ENCODE measurements at places on chromosomes 13 and 19.

DNA sequence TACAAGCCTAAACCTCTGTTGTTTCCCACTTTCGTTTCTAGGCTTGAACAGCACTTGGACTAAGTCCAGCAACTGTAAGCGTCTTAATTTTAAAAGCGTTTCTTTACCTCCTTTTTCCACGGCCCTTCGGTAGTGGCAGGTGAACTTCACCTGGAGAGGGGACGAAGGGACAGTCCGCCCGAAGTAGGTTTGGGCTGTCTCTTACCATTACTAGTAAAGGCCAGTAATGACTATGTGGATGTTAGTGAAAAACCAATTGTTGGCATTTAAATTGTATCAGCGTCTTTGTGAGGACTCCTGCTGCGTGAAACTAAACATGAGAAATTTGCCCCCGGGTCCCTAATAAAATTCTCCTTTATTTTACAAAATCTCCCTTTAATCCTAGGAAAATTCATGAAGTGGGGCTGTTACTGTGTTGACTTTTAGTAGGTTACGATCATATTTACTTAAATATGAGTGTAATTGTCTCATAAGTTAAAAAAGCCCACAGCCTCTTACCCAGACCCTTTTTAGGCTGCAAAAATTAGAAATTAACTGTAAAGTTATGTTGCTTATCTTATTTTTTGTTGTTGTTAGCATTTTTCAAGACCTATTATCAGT is 983 bp downstream of the ITM2B start:
- DNase-seq: peak; percentile 77

GRCh38 chr13:41859565-41859964 is 101.3 kb downstream of the VWA8 start:
- no peak for DNase-seq

DNA sequence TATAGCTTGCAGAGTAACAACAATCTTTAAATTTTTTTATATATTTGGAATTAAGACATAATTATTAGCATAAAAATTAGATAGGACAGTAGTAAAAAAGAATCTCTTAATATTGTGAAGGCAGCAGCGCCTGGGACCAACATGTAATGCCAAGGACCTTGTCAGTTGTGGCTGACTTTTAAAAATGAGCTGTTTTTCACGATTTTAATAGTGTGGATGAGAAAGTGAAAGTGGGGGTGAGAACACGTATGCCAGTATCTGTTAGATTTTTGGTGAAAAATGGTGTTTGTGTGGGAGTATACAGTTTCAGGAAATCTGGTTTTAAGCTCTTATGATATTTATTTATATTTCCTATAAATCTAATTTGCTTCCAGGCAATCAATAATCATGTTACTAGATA is 125.2 kb downstream of the LMO7 start:
- no peak for DNase-seq

DNA sequence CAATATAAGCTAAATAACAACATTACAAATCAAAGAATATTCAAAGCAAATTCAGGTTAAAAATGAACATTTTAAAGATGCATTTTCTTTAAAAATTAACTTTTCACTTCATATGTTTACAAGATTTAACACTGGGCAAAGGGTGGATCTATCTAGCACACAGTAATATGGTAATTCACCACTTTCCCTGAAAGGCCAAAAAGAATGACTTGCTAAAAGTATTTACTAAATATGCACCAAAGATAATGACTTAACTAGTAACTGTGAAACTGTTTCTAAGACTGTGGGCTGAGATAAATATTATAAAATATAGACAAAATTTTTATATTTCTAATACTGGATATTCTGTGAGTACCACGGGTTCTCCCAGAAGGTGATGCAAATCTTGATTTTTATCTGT is 4.5 kb upstream of the EEF1AKMT1 start:
- peak; percentile 90 for DNase-seq

- no peak for DNase-seq
These were observed 158.0 kb downstream of the VWA8 start for GRCh38 chr13:41802684-41803444.

DNA sequence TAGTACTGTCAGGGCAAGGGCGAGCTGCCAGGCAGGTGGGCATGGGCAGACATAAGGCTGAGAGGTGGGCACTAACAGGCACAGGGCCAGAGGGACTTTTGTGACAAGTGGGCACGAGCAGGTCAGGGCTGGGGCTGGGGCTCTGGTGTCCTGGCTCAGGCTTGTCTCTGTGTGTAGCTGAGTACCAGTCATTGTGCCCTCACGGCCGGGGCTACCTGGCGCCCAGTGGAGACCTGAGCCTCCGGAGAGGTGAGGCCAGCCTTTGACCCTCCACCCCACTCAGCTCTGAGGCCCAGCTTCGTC is 21.6 kb downstream of the LTBP4 start:
- DNase-seq: no peak

Measured in hematopoietic multipotent progenitor cell treated with erythropoietin and hydrocortisone succinate and interleukin-3 and kit ligand, for 15 days (in vitro differentiated cells).